ENCODE measurements at places on chromosomes 4 and X.

DNA sequence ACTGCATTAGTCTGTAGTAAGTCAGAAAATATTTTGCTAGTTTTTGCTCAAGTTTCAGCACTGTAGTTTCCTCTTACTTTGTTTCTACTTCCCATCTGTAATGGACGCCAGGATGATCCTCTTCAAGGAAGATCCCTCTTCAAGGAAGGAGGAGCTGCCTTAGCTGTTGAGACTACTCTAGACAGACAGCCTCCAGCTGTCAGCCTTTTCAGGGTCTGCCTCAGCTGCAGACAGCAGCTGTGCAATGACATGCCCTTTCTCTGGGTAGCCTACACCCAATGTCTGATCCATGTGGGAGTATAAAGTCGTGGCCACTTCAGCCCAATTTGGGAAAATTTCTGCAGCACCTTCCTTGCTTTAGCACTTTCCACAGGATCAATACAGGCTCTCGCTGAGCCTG, 281.0 kb upstream of the MAOA start:
- DNase-seq, result no peak

DNA sequence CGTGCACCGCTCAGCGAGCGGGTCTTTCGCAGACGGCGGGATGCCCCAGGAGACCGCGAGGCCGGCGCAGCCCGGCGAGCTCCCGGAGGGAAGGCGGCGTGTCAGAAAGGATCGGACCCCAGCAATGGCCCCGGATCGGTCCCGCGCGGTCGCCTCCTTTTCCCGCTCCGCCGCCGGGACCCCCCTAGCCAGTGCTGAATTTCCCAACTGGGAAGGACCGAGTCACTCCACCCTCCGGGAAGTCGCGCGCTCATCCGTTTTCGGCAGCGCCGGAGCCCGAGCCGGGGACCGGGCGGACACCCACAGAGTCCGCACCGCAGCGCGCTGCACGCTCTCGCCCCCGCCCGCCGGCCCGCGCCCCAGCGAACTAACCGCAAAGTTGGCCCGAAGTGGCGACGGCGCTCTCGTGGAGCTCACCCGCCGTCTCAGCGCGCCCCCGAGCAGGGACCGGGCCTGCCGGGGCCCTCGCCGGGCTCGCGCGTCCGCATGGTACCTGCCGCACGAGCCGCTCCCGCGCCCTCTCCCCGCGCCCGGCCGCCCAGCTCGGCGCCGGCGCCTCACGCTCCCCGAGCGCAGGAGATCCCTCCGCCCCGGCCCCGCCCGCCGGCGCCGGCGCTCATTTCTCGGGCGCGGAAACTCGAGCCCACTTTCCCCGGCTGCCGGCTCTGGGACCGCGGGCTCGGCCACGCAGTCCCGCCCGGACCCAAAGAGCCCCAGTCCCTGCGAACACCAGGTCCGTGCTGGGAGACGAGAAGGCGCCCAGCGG, at the start of gene FAT1:
TSS of gene FAT1 (minus strand) at position 565 of the 766 bp plus-strand sequence. CDS start 14,029 bp downstream, outside the sequence.
- DNase-seq, result no peak

DNA sequence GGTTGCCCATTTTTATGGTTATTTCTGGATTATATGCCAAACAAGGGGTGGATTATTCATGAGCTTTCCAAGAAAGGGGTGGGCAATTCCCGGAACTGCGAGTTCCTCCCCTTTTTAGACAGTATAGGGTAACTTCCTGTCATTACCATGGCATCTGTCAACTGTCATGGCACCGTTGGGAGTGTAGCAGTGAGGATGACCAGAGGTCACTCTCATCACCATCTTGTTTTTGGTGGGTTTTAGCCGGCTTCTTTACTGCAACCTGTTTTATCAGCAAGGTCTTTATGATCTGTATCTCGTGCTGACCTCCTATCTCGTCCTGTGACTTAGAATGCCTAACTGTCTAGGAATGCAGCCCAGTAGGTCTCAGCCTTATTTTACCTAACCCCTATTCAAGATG, 57.6 kb downstream of the SH3KBP1 start:
- DNase-seq, result no peak

DNA sequence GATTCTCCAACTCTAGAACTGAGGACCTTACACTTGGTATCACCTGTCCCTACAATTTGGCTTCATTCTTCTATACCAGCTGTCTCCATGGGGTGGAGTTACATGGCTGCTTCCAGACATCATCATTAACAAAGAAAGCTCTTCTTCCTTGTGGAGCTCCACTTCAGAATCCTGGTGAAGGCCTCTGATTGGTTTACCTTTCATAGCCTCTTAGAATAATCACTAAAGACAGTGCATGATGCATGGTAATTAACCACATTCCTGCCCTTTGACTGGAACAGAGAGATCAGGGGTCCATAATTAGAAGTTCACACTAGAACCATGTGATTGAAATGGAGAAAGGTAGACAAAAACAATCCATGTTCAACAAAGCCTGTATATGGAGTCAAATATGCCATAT, 112.6 kb upstream of the ZNF827 start:
- no peak for DNase-seq

DNA sequence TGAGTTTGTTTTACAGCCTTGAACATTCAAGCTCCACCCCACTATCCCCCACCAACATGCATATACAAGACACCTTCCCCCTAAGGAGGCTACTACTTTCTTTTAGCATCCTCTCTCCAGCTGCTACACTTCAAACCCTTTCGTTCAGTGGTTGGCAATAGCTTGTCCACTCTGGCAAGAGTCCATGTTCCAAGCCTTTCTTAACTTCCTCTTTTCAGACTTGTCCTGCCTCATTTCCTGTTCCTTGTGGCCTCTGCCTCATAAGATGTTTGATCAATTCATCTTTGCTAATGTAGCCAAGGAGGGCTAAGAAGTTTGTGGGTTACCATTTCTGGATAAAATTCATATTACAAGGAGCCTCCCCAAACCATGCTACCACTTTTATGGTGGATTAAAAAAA, 20.8 kb upstream of the ZCCHC12 start:
- DNase-seq, result no peak

DNA sequence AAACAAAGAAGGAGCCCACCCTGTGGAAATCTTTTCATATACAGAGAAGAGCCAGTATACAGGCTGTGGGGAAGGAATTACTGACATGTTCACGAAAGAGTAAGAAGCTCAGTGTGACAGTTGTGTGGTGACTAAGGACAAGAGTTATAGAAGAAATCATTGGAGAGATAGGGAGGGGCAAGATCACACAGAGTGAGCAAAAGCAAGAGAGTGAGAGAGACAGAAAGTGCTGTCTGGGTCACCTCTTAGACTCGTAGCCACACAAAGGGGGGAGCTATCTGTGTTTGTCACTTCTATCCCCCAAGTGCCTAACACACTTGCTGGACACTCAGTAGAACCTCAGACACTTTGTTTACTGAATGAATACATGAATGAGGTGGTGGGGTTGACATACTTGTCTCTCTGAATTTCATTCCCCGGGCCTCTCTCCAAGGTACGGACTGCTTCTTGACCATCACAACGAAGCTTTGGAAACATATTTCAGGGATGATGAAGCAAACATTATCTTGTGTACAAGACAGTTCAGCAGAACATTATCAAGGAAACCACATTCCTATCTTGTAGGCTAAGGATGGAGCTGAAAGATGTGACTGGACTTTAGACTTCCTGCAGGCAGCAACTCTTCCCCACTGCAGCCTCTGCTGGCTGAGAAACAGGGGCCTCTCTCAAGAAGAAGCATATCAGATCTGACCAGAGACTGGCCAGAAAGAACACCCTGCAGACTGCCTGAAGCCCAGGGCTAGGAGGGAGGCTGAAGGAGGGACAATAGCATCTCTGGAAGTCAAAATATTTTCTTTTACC, 168.2 kb downstream of the AMELX start:
- no peak for DNase-seq

GRCh38 chr4:125719987-125720386, 405.2 kb downstream of the FAT4 start:
- DNase-seq, result no peak

GRCh38 chr4:128675083-128675482, 134.4 kb upstream of the JADE1 start:
- no peak for DNase-seq

DNA sequence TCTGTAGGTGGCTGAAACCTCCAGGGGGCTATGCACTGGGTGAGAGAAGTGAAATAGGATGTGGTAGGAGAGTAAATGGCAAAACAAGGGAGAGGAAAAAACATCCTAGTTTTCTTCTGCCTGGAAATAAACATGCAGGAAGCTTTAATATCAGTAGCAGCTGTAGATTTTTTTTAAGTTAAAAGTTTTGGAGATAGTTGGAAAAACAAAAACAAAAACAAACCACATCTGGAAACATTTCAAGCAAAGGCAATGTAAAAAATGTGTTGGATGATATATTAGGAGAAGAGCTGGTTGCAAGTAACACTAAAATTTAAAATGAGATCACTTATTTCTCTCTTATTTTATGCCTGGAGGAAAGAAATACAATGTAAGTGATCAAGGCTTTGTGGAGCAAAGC, 388.0 kb downstream of the SPRY1 start:
- DNase-seq, result no peak

DNA sequence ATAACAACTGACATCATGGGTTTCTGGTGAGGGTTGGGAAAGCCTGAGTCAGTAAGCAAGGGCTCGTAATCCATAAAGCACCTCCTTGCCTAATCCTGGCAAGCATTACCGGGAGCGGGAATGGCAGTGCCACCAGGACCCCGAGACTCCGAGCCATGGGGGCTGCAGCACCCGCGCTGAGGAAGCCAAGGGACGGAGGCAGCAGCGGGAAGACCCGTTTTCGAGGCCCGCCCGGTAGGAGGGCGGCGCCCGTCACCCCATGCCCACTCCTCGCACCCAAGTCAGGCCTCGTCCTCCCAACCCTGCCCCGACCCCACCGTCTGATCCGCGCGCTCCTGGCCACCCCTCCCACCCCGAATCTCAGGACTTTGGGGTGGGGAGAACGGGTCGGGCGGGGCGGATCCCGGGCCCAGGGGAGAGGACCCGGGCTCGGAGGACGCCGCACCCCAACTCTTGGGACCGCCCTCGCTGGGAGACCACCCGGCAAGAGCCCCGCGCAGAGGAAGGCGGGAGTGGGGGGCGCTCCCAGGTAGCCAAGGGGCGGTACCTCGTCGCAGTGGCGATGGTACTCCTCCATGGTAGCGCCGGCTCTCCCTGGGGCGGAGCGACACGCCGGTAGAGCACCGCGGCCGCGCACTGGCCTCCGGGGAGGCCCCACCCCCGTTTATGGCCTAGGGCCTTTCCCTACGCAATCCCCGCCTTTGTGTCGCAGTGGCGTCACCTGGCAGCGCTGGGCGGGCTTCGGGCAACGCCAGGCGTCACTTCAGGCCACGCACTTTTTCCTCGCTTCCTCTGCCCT, at the start of gene DYNLT3:
TSS of gene DYNLT3 (minus strand) at position 638 of the 799 bp plus-strand sequence. CDS start at position 577, 61 bp downstream.
- peak; percentile 45 for DNase-seq

GRCh38 chrX:150694738-150695410, 1.7 kb downstream of the MTMR1 start:
- DNase-seq, result no peak

DNA sequence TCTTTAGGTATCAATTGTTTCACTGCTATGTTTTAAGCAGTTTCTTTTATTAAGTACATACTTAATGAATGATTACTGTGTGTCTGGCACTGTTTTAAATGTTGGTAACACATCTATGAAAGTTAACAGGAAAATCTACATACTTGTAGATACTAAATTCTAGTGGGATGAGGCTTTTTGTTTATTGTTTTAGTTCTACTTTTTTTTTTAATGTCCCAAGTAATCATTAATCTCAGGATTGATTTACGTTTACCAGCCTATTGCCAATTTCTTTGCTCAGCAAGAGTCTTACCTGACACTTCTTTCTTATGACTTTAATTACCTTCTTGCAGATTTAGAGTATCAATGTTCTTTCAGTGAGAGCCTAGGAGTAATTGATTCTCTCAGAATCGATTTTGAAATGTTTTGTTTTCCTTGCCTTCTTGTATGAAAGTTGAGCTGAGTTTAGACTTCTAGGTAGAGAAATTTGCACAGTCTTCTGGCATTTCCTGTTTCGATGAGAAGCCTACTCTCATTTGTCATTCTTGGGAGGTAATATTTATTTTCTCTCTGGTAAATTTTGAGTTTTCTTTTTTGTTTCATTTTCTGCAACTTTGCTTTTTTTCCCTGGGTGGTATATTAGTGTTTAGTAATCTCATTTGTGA, 235.2 kb upstream of the ANKRD50 start:
- DNase-seq, result no peak

GRCh38 chr4:179843370-179843769, 2399.8 kb upstream of the TENM3 start:
- no peak for DNase-seq

DNA sequence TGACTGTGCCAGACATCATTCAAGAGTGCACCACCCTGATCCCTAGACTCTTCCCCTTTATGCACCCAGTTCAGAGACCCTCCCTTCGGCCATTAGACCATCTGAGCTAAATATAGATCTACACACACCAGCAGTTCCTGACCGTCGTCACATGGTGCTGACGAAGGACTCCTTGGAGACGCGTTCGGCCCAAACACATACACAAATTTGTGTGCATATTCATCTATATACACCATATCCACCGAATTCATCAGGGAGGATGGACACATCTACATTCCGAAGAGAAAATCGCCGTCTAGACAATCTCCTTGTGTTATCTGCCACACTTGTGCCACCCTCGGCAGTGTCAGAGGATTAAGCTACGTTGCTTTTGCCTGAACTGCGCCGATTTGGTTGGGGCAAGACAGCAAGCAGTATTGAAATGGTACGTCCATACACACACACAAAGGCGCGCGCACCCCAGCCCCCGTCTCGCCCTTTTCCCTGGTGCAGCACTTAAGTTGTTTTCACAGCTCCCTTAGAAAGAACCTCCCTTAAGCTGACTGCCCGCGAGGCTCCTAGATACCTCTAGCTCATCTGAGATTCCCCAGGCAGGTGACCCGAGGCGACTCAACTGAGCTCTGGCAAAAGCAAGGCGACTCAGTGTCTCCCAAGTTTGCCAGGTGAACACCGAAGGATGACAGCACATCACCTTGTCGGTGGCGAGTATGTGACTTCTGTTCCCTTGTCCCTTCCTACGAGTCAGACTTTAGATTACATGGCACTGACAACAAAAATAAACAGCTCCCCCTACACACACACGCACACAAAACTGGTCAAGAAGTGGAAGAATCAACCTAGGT, 1.0 kb downstream of the RASGEF1B start:
- DNase-seq, result no peak

- DNase-seq, result no peak
Measured at GRCh38 chr4:48025005-48025404, 8.4 kb downstream of the NIPAL1 start.

GRCh38 chr4:162891788-162892707, 274.6 kb downstream of the NAF1 start:
- DNase-seq, result no peak

- no peak for DNase-seq
Measured at GRCh38 chr4:87188048-87188447, 32.4 kb downstream of the KLHL8 start.

GRCh38 chr4:13567125-13567524, 22.8 kb upstream of the NKX3-2 start:
- DNase-seq, result no peak

Measured in activated CD8-positive, alpha-beta memory T cell treated with anti-CD3 and anti-CD28 coated beads for 48 hours (primary cell).